ENCODE measurements at places on chromosomes 3 and 15.

DNA sequence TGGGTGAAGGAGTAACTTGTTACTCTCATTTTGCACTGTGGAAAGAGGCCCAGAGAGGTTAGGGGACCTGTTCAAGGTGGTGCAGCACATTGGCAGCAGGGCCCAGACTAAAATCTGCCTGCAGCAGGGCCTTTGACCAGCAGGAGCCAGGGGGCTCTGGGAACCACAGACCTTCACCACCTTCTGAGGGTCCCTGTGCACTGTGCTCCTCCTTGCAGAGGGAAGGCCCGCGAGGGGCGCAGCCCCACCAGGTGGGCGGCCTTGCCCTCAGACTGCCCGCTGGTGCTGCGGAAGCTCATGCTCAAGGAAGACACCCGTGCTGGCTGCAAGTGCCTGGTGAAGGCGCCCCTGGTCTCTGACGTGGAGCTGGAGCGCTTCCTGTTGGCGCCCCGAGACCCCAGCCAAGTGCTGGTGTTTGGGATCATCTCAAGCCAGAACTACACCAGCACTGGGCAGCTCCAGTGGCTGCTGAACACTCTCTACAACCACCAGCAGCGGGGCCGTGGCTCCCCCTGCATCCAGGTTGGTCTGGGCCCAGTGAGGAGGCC, 61.5 kb upstream of the FGD5 start:
- no peak for DNase-seq

GRCh38 chr3:138089091-138089490, 26.3 kb downstream of the DZIP1L start:
- DNase-seq: no peak

DNA sequence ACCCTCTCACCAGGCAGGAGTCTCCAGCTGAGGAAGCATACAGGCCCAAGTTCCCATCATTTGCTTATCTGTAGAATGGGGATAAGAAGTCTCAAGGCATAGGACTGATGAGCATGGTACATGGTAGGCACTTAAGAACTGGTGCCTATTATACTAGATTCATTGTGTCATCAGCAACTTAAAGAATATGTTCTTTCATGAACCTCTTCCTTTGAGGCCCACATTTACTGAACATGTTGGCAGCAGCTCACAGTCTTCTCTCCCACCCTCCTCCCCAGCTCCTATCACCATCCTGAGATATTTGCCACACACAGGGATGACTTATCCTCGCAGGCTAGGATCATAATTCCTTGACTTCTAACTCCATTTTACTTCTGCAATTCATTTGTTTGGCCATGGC, 142.5 kb downstream of the PDE8A start:
- no peak for DNase-seq

- no peak for DNase-seq
Observed at GRCh38 chr3:58158442-58159153, 52.2 kb downstream of the DNASE1L3 start.

- no peak for DNase-seq
Observed at GRCh38 chr3:161531930-161532329, 35.3 kb downstream of the OTOL1 start.

DNA sequence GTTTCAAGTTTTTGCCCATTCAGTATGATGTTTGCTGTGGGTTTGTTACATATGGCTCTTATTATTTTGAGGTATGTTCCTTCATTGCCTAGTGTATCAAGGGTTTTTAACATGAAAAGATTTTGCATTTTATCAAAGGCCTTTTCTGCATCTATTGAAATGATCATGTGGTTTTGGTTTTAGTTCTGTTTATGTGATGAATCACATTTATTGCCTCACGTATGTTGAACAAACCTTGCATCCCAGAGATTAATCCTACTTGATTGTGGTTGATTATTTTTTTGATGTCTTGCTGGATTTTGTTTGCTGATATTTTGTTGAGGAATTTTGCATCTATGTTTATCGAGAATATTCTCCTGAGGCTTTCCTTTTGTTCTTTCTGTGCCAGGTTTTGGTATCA, 39.4 kb downstream of the TMCO5A start:
- DNase-seq: no peak

DNA sequence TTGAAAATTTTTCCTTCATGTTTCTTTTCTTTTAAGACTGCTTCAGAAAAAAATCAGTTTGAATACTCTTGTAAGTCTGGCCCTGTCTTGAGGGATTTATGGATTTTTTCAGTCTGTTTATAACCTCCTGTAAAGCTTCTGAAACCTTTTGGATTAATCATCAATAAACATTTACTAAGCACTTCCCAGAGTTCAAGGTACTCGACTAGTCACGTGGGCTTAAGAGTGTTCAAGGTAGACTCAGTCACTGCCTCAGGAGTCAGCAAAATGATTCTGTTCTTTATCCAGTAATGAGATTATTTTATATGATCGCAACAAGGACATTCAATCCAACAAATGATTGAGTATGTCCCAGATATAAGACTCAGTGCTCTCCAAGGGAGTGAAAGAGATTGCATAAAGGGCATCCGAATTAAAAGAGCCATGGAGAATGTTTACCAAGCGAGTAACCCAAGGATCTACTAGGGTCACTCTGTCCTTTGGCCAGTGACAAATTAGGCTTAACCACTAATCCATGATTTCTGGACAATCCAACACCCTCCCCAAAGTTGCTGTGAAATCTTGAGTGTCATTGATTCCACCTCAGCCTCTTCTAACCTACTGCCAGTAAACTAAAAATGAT, 726.6 kb upstream of the NAALADL2 start:
- DNase-seq: no peak

DNA sequence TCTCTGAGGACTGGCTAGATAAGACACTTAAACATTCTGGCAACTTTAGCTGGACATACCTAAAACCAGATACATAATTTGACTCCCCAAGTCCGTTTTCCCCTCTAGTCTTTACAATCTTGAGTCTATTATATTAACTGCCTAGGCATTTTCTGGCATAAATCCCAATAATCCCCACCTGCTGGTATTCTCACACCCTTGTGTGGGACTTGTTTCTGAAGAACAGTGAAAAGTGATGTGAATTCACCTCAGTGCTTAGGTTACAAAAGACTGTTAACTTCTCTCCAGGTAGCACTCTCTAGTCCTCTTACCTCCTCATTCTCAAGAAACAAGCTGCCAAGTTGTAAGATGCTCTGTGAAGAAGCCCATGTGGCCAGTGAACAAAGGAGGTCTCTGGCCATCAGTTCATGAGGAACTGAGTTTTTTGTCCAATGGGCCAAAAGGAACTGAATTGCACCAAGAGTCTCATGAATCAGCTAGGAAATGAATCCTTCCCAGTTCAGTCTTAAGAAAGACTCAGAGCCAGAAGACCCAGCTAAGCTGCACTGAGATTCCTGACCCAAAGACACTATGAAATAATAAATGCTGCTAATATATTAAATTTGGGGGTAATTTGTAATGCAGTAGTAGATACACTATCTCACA, 4.1 kb downstream of the OSBPL11 start:
- DNase-seq: no peak

DNA sequence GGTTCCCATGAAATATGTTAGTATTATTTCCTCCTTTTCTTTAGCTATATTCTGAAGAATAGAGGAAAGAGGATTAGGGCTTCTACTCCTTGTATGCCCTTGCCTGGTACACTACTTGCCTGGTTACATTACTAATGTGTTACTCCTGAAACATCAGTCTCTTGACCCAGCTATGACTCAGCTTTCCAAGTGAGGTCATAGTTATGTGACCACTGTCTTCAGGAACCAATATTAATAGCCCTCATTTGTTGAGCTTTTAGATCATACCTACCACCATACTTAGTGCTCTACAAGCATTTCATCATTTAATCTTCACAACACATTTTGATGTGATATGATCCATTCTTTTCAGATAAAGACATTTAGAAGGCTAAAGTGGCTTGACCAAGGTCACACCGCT, 60.3 kb downstream of the CMSS1 start:
- no peak for DNase-seq

DNA sequence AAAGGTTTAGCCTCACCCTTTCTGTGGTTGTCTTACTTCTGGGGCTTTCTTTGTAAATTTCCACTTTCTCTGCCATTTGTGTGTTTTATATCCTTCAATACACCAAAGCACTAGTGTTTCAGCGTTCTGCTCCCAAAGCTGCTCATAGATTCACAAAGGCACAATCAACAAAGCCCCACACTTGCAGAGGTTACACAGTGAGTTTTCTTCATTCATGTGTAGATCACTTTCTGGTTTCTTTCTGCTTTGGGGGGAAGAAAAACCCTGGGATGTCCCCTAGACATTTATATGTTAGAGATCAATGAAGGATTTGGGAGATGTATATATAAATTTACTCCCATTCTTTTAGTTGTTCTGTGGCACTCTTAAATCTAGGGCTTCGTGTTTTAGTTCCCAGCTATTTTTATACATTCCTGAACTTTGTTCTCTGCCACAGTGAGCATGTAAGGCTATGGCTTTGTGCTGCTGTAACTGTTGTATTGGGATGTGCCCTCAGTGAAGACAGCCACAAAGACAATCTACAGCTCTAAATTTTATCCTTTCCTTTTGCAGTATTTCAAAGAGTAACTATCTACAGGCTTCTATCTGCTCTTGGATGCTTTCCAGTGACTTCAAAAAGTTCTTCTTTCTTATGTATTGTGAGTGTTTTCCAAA, 636.5 kb downstream of the ZBBX start:
- no peak for DNase-seq

Data from stimulated activated CD8-positive, alpha-beta memory T cell treated with anti-CD3 and anti-CD28 coated beads, Interleukin-2, amount 100 ng/mL, for 48 hours (primary cell).